A549 (cell line): ENCODE measurements at places on chromosomes 16 and 17. TPM values are rescaled to one million over a fixed set of nuclear protein-coding genes. Genes with fewer than 3 reads are reported as not detected.

TERB1 gene
- polyA plus RNA-seq, result 0.12 to 0.18 TPM (median 0.17 TPM) in 3 replicates

EXOC7 gene
- 63.0 to 72.3 TPM (median 71.0 TPM) in 3 replicates for polyA plus RNA-seq

TRPV3 gene
- polyA plus RNA-seq, result 0.44 to 0.54 TPM (median 0.46 TPM) in 3 replicates

TMEM88 gene
- 0.17 to 0.73 TPM (median 0.33 TPM) in 3 replicates for polyA plus RNA-seq

GRCh38 chr16:11795887-11796226 lies 1.2 kb downstream of the ZC3H7A start:
- DNase-seq, result no peak

DNA sequence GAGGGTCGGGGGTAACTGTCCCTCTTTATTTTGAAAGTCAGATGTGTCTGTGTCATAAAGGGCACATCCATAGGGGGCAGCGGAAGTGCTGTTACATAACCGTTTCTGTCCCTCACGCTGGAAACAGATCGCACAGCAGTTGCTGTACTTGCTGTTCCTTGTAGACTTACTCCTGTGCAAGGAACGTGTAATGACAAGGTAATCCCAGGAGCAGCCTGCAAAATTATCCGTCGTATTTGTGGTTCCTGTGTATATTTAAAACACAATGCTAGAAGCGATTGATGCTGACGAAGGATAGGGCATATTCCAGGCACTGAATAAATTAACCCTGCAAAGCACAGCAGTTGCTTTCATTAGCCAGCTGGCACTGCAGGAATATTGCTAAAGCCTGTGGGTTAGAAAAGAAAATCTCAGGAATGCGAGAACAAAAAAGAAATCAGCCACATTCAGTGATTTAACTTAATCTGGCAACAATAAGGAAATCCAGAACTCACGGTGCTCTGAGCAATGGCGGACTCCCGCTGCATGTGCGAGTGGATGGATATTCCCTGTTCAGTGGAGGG lies 76.2 kb downstream of the SPECC1 start:
- no peak for DNase-seq
